WERI-Rb-1 (cell line): ENCODE measurements at places on chromosomes 3 and 15.

DNA sequence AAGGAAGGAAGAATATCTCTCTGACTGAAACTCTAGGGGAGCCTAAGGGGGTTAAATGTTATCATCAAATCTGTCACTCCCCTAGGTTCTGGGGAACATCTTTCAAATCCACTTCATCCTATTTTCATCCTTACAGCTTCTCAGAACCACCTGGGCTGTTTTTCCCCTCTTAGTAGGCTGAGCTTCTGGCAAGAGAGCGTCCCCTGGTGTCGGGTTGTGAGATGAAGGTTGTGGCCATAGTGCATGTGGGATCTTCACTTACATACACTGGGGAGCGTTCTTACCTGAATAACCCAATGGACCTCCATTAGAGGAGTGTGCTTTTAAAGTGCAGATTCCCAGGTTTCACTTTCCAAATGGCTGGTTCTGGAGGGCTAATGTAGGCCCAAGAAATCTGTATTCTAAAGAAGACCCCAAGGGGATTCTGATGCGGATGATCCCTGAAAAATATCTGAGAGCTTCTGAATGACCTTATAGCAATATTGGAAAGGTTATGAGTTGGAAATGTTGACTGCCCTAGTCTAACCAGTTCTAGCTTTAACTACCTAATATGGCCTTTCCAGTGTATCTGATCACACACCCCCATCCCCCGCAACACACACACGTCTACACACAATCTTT is 663.7 kb downstream of the AGBL1 start:
- DNase-seq: peak; percentile 69

GRCh38 chr3:126945171-126945721 is 37.7 kb upstream of the PLXNA1 start:
- no peak for DNase-seq

DNA sequence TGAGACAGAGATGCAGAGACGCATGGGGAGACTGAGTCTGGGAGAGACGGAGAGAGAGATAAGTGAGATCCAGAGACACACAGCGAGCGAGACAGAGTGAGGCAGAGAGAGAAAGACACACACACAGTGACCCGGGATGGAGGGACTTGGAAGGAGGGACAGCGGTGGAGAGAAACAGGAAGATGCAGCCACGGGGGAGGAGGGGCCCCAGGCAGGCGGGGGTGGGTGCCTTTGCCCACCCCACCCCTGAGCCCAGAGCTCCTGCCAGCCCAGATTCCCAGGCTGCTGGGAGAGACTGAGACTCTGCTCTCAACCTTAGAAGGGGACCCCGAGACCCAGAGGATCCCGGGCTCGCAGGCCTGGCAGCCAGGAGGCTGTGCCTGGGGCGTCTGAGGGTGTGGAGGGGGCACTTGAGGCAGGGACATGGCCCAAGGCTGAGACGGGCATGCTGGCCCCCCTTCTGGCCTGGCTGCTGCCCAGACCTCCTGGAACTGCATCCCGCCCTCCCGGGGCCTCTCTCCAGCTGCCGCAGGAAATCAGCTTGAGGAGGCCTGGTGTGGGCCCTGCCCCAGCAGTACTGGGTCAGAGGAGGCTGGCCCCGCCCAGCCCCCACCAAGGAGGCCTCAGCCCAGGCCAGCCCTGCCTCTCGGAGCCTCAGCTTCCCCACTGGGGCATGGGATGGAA is 18.1 kb downstream of the H1-8 start:
- peak; percentile 85 for DNase-seq

DNA sequence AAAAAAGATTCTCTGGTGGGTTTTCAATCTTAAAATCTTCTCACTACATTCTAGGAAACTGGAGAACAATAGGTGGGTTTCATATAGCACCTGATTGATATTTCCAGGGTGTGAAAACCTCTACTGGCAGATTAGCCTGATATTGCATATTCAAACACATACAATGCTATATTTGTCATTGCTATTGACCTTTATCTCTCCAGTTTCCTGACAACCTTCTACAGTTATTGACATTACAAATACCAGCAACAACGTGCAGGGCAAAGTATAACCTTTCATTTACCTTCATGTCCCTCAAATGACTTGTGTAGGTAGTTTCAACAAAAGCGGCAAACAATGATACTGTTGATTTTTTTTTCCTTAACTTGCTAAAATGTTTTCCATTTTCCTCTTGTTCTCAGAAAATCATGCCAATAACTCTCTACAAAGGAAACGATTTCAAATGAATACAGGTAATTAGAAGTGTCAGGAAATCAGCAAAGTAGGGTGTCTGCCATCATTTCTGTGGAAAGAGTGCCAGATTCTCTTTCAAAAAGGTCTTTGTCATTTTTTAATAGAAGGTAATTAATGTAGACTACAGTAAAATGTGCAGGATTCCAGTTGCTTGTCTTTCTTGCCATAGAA is 72.6 kb upstream of the CDIN1 start:
- no peak for DNase-seq

- DNase-seq: no peak
Measured at GRCh38 chr3:35772381-35773015, 133.2 kb downstream of the ARPP21 start.

DNA sequence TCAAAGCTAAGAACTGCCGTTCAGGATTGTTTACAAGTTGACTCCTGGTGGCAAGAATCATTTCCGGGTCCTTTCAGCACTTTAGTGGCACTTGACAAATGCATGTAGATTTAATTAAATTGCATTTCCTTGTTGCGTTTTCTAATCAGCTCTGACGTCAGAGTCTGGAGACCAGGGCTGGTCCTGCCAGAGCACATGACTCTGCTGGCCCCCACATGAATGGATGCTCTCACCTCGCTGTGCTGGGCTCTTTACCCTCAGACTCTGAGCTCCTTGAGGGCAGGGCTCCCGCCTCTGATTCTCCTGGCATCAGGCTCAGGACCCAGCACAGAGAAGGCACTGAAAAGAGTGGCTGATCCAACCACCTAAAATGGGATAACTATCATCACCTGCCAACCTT is 69.4 kb downstream of the FEM1B start:
- DNase-seq: no peak

GRCh38 chr15:37094915-37095711 is 5.2 kb downstream of the MEIS2 start:
- DNase-seq: peak; percentile 23

GRCh38 chr3:148309390-148310035 is 388.2 kb upstream of the AGTR1 start:
- peak; percentile 48 for DNase-seq

DNA sequence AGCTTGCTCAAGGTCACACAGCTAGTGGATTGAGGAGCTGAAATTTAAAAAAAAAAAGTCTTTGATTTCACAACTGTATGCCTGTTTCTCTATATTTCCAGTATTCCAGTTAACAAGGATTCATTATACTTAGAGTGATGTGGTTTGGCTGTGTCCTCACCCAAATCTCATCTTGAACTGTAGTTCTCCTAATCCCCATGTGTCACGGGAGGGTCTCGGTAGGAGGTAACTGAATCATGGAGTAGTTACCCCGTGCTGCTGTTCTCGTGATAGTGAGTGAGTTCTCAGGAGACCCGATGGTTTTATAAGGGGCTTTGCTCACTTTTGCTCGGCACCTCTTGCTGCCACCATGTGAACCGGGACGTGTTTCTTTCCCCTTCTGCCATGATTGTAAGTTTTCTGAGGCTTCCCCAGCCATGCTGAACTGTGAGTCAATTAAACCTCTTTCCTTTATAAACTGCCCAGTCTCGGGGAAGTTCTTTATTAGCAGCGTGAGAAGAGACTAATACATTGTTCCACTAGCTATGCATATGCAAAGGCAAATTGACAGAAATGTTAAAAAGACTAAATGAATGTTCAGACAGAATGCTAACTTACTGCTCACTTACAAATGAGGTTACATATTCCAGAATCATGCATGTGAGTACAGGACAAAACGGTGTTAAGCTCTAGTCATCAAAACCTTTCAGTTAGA is 1101.9 kb downstream of the ROBO1 start:
- DNase-seq: no peak

- DNase-seq: no peak
Measured at GRCh38 chr15:30816430-30816829, 87.3 kb upstream of the FAN1 start.

GRCh38 chr15:97037080-97037479 is 706.6 kb downstream of the NR2F2 start:
- DNase-seq: no peak

GRCh38 chr3:12798559-12799179 is 2.2 kb downstream of the CAND2 start:
- no peak for DNase-seq

GRCh38 chr3:127608362-127608718 is 10.1 kb downstream of the MCM2 start:
- no peak for DNase-seq
